Lung (tissue), 17 donors: ENCODE measurements at places on chromosomes 7 and 10. TPM values are rescaled to one million over a fixed set of nuclear protein-coding genes. Genes with fewer than 3 reads are reported as not detected.
A peak's percentile ranks its signal among the peaks of the same experiment; 100 is the strongest.

DNA sequence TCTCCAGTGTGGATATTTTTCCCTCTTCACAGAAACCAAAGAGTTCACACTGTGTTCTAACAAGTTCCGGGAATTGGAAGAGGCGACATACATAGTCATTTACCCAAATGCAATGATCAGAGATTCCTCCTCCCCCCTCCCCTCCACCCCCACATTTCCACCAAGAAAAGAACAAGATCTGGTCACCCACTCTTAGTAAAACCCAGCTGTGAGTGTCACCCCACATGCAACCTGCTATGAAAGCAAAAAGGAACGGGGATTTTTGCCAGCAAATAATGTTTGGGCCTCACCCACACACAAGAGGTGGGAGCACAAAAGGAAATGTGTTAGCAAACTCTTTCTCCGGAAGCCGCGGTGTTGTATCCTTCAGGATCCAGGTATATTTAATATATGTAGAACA lies 745.0 kb upstream of the AUTS2 start:
- no peak for DNase-seq

GRCh38 chr7:15313361-15313760 lies 248.5 kb downstream of the AGMO start:
- peak; percentile 26 for DNase-seq

- no peak for DNase-seq
These were observed 103.9 kb downstream of the CDK6 start for GRCh38 chr7:92732316-92733036.

Gene GSTO2
- 10.6 TPM for total RNA-seq

Gene C10orf95
- 6.0 TPM for total RNA-seq

DNA sequence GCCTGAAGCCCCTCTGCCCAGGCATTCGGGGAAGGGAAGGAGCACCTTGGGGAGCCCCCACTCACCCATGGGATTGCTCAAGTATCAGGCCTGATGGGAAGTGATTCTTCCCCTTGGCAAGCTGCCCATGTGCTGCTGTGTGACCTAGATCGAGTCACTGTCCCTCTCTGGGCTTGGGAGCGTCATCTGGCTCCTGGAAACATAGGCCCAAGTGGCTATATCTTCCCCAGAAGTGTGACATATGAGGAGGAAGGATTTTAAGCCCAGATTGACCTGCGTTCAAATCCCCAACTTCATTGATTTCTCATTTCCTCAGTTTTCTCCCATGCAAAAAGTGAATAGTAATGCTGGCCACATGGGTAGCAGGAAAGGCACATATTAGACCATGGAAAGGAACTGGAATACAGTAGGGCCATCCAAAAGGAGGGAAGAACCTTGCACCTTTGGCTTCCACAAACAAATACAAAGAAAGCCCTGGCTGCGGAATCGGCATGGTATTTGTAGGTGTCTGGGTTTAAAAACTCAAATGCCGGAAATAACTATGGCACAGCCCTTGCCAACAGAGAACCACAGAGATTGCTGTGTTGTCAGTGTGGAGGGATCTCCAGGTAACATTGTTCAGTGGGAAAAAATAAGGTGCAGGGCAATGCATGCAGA lies 169.5 kb upstream of the ZMIZ1 start:
- no peak for DNase-seq
